ENCODE measurements at places on chromosomes 16 and 17. TPM values are rescaled to one million over a fixed set of nuclear protein-coding genes. Genes with fewer than 3 reads are reported as not detected.

The ALDH3A1 gene
- total RNA-seq = 1.8 TPM

The OR1A1 gene
- total RNA-seq = not detected

DNA sequence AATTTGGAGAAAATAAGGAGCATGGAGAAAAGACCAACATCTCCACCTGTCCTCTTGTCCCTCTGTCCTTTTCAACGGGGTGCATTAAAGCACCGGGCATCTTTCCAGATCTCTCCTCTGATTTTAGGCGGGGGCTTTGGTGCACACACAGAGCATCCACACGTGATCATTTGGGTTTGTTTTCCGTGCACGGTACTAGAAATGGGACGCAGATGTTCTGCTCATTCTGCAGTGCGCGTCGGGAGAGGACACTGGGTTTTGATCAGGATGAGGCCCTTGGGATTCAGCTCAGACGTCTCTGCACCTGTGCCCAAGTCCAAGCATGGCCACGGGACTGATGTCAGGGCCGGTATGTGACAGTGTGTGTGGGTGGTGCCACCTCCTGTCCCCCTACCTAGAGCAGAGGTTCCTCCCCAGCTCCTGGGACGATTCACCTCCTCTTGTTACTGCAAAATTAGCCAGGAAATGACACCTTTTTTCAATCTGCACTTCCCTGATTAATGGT, 31.9 kb downstream of the PDIA2 start:
- no peak for DNase-seq

GRCh38 chr17:75142236-75142971, 10.9 kb upstream of the NT5C start:
- DNase-seq = no peak

The KRTAP3-1 gene
- not detected for total RNA-seq

DNA sequence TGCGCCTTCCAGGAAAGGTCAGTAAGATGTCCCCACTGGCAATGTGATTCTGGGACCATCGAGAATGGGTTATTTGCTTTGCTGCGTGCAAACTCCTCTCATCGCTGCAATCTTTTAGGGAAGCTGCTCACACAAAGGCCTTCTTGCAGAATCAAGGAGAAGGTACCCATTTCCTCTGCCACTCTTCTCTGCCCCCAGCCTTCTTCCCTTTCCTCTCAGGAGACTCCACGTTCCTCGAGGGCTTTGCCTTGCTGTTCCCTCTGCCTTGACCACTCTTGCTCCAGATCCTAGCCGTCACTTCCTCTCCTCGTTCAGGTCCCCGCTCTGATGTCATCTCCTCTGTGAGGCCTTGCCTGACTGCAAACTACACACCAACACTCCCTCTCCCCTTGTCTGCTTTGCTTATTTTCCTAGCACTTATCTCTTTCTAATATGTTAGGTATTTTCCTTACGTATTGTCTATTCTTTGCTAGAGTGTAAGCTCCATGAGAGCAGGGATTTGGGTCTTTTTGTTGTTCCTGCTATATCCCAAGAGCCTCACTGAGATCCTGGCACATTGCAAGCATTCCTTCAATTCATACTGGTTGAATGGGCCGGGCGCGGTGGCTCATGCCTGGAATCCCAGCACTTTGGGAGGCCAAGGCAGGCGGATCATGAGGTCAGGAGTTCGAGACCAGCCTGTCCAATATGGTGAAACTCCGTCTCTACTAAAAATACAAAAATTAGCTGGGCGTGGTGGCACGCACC, 5.3 kb upstream of the CRK start:
- DNase-seq = no peak
